ENCODE measurements at places on chromosomes 6 and 20.

DNA sequence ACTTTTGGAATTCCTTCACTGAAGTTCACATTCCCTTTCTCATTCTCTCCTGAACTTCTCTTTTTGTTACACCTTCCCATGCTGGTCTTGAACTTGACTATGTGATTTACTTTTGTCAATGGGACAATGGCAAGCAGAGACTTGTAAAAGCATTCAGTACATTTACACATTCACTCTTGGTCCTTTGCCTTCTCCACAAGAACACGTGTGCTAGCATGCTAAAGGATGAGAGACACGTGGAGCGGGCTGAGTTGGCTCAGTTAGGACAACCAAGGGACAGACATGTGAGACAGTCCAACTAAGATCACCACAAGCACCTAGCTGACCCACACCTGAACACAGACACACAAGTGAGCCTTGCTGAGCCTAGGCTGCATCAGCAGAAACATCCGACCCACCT is 91.3 kb upstream of the PAK5 start:
- no peak for DNase-seq

DNA sequence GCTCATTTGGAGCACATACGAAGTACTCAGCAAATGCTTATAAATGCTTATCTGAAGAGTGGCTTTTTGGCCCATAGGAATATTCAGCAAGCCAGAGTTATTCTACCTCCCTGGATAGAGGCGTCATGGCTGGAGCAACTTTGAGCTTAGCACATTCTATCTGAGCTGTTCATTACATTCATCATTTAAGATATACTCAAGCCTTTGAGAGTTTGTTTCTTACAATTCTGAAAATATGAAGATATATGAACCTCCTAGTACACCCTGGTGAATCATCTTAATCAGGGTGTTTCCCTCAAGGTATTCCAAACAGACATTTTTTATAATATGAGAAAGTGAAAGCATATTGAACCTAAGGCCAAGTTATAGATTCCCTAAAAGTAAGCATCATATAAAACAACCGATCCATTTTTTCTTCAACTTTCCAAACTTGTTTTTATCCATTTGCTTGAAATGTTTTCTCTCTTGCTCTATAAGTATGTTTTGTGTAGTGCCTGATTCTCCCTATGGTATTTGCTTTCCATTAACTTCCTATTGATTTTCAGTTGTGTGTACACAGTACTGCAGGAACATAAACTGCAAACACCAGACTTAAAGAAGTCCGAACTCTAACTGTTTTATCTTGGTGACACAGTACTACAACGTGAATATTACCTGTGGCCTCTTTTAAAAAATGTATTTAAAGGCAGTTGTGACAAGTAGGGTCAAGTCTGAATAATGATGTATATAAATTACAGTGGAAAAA is 139.7 kb upstream of the PTPRK start:
- no peak for DNase-seq

GRCh38 chr6:11323666-11324452 is 91.4 kb upstream of the NEDD9 start:
- peak; percentile 99 for DNase-seq

DNA sequence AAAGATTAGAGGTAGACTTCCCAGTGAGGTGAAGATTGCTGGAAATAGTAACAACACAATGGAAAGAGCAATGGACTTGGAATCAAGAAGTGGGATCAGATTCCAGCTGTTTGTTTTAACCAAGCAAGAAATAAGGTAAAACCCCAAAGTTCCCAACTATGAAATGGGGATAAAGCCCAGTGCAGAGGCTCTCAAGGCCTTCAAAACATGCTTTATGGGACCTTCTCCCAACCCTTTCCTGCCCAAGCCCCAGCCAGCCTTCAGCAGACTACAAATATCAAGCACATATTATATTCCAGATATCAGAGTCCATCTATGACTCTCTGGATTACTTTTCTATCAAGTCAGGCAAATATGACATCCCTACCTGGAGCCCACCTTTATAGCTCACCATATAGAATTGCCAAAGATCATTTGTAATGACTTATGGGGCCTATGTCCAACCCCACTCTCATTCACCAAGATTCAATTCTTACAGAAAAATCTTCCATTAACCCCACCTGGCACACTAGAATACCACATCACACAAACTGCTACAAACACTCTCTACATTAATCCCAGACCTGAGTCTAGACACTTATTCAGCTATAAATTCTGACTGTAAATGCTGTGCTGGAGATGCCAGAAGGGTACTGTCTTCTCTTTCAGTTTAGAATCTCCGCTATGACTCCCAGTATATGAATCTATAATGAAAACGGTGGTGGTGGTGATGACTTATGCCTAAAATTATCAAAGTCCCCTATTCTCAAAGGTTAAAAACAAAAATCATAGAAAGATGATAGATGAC is 6.1 kb downstream of the DDX39B start:
- DNase-seq: no peak

DNA sequence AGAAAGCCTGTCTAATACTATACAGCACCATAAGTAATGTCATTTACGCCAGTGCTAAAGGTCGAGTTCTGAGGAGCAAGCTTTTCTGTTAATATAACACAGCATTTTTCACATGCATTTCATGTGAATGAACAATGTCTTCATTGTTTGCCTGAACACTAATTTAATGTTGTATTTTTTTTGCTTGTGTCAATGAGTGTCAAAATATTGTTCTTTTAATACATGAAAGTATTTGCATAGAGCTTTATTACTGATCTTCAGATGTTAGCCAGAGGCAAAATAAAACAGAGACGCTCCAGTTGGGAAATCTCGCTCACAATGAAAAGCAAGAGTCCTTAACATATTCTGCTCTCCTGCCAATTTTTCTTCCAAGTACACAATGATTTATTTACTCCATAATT is 151.8 kb downstream of the FOXC1 start:
- no peak for DNase-seq

GRCh38 chr20:40499391-40499790 is 189.6 kb downstream of the MAFB start:
- DNase-seq: peak; percentile 65

- DNase-seq: no peak
Measured at GRCh38 chr6:165723326-165723725, 60.3 kb upstream of the PDE10A start.

GRCh38 chr6:152598901-152599537 is 38.1 kb downstream of the SYNE1 start:
- DNase-seq: no peak

- no peak for DNase-seq
Measured at GRCh38 chr6:144193181-144193580, 42.9 kb downstream of the STX11 start.

DNA sequence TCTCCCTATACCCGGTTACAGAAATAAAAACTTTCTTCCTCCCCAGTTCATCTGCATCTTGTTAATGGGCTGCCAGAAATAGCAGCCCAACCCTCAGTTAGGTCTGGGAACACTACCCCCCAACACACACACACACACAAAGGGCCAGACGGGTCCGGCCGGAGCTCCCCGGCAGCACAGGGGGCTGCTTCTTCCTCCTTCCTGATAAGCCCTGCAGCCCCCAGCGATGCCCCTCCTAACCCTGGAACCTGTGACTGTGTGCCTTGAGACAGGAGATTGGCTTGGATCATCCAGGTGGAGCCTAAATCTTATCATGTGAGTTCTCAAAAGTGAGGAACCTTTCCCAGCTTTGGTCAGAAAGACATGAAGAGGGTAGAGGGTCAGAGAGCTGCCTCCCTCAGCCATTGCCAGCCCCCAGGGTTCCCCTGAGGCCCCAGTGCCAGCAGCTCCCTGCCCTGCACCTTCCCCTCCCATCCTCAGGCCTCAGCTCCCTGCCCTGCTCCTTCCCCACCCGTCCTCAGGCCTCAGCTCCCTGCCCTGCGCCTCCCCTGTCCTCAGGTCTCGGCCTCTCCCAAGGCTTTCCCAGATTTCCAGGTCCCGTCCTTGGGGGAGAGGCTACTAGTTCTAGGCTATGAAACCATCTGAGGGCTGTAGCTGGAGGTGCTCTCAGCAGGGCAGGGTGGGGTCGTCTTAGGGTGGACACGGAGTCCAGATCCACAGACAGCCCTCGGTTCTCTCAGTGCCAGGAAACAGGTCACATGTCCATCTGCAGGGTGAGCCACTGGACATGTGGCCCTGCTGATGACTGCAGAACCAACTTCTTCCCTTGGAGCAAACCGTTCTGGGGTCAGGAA is 34.5 kb upstream of the CST7 start:
- no peak for DNase-seq

DNA sequence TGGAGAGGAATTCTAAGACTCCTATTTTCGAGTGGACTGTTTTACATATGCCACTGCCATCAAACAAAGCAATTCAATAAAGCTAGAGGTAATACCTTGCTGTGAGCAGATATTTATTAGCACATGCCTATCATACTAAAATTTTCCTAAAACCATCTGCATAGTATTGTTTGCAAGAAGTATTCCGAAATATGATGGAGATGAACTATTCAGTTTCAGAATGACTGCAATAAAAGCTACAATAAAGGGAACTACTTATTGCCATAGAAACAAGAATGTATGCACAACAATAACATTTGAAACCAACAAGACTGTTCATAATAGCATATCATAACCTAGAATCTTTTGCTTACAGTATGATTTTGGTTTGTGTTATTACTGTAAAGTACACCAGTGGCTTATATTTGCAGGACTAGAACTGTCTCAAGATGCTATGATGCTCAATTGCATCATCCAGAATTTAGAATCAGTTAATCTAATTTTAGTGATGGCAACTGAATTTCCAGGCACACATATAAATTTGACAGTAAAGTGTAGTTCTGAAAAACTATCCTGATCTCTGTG is 144.3 kb downstream of the GRIK2 start:
- DNase-seq: peak; percentile 27

DNA sequence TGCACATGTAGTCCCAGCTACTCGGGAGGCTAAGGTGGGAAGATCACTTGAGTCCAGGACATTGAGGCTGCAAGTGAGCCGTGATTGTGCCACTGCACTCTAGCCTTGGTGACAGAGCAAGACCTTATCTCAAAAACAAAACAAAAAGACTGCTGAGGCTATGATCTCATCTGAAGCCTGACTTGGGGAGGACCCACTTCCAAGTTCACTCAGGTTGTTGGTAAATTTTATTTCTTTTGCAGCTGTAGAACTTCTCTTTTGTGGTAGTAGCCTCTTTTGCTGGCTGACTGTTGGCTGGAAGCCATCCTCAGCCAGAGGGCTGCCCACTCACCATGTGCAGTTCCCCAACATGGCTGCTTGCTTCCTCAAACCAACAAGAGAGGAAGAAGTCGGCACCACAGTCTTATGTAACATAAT is 36.8 kb upstream of the ME1 start:
- DNase-seq: peak; percentile 98

DNA sequence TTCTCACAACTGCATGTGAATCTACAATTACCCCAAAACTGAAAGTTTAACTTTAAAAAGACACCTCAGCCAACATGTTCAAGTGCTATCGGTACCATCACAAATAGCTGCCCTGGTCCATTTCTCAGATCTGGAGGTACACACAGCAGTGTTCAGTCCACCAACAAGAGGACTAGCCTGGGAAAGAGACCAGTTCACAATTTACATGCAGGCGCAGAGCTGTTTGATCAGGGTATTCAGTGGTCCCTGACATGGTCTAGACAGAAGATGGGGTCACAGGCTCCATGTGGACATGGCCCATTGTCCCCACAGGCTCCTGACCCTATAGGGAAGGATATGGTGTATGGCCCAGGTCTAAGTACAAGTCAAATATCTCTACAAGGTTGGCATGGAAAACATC is 15.6 kb upstream of the TGM6 start:
- DNase-seq: no peak

DNA sequence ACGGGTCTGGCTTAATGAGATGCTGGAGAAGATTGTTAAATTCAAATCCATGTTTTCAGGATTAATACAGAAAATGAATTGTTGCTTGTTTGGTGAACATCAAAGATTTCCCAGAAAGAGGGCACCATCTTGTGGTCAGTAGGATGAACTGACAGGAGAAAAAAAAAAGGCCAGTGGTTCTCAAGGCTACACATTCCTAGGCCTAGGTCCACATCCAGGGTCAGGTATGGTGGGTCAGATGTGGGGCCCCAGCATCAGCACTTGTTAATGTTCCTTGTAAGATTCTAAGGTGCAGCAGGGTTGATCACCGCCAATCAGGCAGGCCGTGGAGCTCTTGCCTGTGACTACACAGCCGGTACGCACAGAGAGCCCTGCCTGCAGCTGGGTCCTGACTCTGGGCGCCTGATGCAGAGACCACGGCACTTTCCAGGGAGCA is 34.0 kb upstream of the FOXO3 start:
- DNase-seq: peak; percentile 32

DNA sequence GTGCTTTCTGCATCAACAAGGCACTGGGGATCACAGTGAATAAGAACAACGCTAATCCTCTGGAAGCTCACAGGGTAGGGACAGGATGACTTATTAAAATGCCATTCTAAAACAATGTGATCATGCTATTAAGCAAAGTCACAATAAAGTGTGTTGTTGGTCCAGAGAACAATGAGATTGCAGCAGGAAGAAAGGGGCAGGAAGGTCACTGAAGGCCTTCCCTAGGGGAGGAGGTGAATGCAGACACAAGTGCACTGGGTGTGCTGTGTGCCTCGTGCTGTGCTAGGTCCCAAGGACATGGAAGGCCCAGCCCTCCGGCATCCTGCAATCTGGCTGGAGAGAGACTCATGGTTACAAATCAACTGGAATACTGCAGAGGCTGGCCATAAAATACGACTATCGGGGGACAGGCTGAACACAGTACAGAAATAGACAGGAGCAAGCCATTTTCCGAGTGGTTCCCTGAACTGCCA is 55.7 kb downstream of the LYRM4 start:
- DNase-seq: no peak

- DNase-seq: no peak
Measured at GRCh38 chr6:148451690-148452089, 109.1 kb downstream of the SASH1 start.

DNA sequence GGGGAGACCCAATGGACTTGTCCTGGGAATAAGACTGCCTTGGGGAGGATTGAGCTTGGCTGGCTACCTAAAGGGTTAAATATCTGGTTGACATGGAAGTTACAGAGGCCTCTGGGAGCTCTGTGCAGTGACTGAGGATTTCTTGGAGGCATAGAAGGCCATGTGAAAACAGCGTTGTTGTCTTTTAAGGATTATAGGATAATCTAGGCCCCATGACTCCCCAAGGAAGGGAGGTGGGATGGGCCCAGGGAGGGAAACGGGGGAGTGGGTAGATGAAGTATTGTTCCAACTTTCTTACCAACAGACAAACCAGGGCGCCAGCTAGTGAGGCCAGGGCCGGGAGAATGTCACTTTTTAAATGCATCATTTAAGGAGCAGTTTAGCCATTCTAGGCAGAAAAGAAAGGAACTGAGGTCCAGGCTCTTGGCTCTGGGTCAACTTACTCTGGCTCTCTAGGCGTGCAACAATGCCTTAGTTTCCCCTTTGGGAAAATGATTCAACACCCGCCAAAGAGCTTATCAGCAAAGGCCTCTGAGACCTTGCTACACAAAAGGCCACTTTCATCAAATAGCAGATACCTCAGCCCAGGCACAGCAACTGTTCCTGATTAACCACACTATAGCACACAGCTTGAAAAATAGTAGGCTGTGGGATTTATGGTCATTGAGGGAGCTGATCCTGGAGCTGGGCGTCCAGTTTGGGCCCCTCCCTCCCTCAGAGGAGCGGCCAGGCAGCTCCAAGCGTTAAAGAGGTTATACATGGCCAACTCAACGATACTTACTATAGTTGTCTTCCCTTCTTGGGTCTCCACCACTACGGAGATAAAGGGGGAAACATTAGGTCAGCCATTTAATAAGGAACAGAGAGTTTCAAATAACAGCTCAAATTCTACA is 7.0 kb downstream of the MRPS18A start:
- no peak for DNase-seq

GRCh38 chr6:106715922-106716321 is 86.5 kb downstream of the QRSL1 start:
- DNase-seq: no peak
